ENCODE measurements at places on chromosomes 12 and 14. TPM values are rescaled to one million over a fixed set of nuclear protein-coding genes. Genes with fewer than 3 reads are reported as not detected.

GRCh38 chr14:30796707-30797106, 77.7 kb upstream of the COCH start:
- DNase-seq = no peak

DNA sequence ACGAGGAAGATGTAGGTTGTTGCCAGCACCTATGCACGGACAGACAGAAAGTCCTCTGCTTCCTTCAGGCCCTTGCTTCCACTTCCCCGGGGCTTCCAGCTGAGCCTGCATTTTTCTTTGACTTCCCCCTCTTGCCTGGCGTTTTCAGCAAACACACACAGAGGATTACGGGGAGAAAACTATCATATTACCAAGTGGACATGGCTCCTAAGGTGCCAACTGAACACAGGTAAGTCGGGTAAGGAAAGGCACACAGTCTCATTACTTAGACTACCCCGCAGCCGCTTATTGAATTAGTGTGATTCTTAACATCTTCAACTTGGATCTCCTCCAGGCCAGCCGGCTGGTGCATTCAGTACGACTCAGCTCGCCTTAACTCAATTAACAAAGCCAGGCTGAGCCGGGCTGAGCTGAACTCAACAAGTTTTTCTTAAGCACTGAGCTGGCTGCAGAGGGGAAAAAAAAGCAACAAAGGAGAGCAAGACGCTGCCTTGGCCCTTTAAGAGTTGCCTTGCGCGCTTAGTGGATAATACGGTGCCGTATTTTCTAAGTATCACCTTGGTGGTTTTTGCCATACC, 19.2 kb upstream of the MAP1LC3B2 start:
- no peak for DNase-seq

- no peak for DNase-seq
These were observed 265.5 kb downstream of the ATP23 start for GRCh38 chr12:58206876-58207275.

The NELL2 gene
- total RNA-seq = 47.5 TPM

The GNB3 gene
- 1.8 TPM for total RNA-seq

GRCh38 chr12:30837595-30837994, 82.8 kb upstream of the CAPRIN2 start:
- no peak for DNase-seq

GRCh38 chr12:123519141-123520001, 14.1 kb downstream of the RILPL1 start:
- DNase-seq = no peak

The KRAS gene
- 18.6 TPM for total RNA-seq

The ZDHHC22 gene
- not detected for total RNA-seq

GRCh38 chr12:69433653-69434052, 36.5 kb upstream of the FRS2 start:
- DNase-seq = no peak

The LYZ gene
- total RNA-seq = 0.30 TPM

- no peak for DNase-seq
These were observed 118.3 kb downstream of the SLC38A6 start for GRCh38 chr14:61099216-61099835.

DNA sequence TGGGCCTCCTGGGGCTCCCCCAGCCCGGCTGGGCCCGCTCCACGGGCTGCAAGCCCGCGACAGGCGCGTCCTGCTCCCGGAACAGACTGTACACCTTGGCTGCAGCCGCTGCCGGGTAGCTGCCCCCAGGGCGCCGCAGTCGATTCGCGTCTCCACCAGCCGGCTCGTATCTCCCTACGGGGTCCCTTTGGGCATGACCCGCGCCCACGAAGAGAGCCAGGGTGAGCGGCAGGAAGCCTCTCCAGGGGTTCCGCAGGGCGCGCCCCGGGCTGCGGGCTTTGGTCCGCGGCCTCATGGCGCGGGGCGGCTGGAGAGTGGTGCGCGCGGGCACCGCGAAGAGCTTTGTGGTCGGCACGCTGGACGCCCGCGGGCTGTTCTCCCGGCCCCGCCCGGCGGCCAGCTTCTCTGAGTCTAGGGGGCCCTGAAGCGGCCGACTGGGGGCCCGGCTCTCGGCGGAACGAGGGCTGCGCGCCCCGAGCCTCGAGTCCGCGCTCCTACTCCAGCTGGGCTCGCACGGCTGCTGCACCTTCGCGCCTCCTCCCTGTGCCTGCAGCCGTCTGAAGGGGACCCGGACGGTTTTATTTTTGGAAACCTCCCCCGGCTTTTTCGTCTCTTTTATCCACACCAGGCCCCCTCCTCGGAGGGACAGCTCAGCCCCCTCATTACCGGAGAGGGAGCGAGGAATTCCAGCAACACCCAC, at the start of gene LTBP2:
TSS of gene LTBP2 (minus strand) at position 588 of the 700 bp plus-strand sequence. CDS start at position 295, 293 bp downstream.
- DNase-seq = peak; percentile 27

All from activated naive CD4-positive, alpha-beta T cell treated with anti-CD3 and anti-CD28 coated beads, Interleukin-2, amount 50 U/mL, for 72 hours (primary cell).